ENCODE measurements at places on chromosomes 2 and 18. TPM values are rescaled to one million over a fixed set of nuclear protein-coding genes. Genes with fewer than 3 reads are reported as not detected.

GRCh38 chr2:207621501-207622039 lies 3.6 kb downstream of the METTL21A start:
- no peak overlapping the region for H3K4me3 ChIP-seq
- no peak overlapping the region for H3K27ac ChIP-seq
- DNase-seq = no peak
- H3K4me1 ChIP-seq = no peaks in the 10 kb centered on the region
- no peaks in the 10 kb centered on the region for H3K27me3 ChIP-seq
- H3K36me3 ChIP-seq = no peaks in the 10 kb centered on the region

- no peaks in the 10 kb centered on the region for H3K36me3 ChIP-seq
- no peak overlapping the region for H3K4me3 ChIP-seq
- H3K4me1 ChIP-seq = no peaks in the 10 kb centered on the region
These were observed 414.2 kb downstream of the ZNF521 start for GRCh38 chr18:24937639-24938275.

GRCh38 chr2:132503701-132504100 lies 87.1 kb downstream of the GPR39 start:
- H3K4me3 ChIP-seq = no peak overlapping the region
- H3K27ac ChIP-seq = no peak overlapping the region
- H3K4me1 ChIP-seq = no peaks in the 10 kb centered on the region
- no peak for DNase-seq
- H3K36me3 ChIP-seq = no peaks in the 10 kb centered on the region
- no peaks in the 10 kb centered on the region for H3K27me3 ChIP-seq

DNA sequence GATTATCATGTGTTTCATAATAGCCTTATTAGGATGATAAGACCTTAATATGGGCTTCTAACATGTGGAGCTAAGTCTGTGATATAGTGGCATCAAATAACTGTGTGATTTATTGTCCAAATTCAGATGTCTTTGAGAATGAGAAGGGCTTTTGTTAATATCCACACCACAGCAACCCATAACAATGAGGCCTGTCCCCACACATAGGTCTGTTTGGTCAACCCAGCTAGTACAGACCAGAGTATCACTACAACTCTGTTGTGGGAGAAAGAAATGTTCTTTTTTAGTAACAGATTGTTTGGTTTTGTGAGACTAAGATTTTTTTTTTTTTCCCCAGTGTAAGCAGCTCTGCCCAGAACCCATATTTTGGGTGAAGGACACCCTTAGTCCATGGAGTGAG lies 439.2 kb downstream of the PIK3C3 start:
- H3K4me1 ChIP-seq = no peaks in the 10 kb centered on the region
- no peaks in the 10 kb centered on the region for H3K36me3 ChIP-seq
- no peak for DNase-seq
- H3K27me3 ChIP-seq = no peaks in the 10 kb centered on the region

Gene DSEL
- 14.5 TPM for total RNA-seq

GRCh38 chr2:112482309-112483041 lies 519 bp downstream of the TTL start:
- no peaks in the 10 kb centered on the region for H3K27me3 ChIP-seq
- peak overlapping the region; percentile 76 for H3K27ac ChIP-seq
- H3K36me3 ChIP-seq = no peaks in the 10 kb centered on the region
- DNase-seq = no peak
